ENCODE measurements at places on chromosomes 5 and 9.
A peak's percentile ranks its signal among the peaks of the same experiment; 100 is the strongest.

- no peak for DNase-seq
Observed at GRCh38 chr9:966870-967269, 9.6 kb upstream of the DMRT3 start.

DNA sequence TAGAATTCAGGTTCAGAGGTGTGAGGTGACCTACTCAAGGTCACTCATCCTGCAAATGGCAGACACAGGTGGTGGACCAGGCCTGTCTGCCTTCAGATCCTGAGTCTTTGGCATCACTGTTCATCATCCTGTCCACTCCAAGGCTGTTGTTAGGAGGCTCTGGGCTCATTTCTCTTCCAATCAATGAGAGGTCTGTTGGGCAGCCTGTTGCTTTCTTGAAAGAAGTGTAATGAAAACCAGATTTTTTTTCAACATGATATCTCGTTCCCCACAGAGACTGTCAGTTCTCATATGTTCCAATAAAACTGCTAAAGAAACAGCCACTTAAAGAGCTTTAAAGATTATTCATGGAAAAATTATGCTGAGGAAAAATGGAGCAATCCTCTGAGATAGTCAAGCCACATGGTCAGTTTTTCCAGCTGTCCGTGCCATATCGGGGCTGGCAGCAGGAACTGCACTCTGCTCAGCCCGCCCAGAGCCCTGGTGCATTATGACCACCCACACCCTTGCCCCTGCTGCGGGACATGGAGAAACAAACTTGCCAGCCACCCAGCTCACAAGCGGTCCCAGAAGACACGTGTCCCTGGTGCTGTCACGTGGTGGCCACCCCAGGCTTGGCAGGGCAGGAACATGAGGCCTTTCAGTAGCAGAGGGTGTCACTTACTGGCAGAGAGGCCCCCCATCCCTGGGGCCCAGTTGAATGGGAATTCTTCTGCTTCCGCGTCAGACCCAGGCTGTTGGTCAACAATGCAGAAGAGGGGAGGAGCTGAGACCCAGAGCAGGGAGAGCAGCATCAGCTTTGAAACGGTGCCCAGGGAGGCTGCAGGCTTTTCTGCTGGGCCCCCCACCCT lies 63.7 kb upstream of the ANGPTL2 start:
- no peak for DNase-seq

- DNase-seq = peak; percentile 48
Observed at GRCh38 chr9:129068990-129069861, 11.7 kb upstream of the DOLPP1 start.

- no peak for DNase-seq
Observed at GRCh38 chr5:10232386-10232785, 17.3 kb downstream of the ATPSCKMT start.

DNA sequence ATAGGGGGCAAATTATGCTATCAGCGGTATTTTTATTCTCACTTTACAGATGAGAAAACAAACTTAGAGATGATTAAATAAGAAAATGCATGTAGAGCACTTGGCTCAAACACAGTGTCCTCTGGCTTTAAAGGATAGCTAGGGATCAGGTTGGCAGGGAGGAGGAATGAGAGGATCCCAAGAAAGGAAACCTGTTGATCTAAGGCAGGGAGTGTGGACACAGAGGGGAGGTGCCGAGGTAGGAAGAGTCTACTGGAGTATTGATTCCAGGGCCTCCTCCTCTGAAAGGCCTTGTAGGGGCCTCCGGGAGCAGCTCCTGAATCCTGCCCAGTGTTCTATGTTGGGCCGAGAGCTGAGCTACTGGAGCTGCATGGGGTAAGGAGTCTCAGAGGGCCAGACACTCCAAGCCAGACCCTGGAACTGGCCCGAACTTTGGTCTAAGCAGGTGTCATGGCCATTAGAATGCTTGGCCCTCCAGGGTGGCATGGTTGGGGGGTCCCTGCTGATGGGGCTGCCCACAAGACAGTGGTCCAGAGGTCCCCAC lies 30.4 kb upstream of the TCF7 start:
- DNase-seq = no peak

DNA sequence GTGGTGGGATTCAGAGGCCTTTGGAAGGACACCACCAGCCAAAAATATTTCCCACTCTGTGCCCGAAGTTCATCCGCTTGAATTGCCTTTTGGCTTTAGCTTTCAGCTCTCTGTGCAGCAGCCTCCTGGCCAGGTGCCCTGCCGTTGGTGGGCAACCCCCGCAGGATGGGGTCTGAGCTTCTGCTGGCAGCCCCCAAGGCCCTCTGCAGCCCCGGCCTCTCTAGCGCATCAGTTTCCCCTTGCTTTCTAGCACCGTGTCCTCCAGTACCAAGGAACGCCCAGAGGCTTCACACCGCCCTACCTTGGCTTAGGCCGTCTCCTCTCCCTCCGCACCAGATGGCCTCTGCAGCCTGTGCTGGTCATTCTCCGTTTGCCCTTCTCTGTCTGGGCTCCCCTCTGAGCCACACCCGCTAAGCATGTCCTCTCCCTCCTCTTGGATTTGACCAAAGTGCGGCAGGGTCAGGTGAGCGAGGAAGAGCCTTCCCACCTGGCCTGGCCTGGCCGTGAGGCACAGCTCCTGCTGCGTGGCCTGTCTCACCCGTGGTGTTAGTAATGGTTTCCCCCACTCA lies 4.2 kb upstream of the TSC1 start:
- DNase-seq = no peak

DNA sequence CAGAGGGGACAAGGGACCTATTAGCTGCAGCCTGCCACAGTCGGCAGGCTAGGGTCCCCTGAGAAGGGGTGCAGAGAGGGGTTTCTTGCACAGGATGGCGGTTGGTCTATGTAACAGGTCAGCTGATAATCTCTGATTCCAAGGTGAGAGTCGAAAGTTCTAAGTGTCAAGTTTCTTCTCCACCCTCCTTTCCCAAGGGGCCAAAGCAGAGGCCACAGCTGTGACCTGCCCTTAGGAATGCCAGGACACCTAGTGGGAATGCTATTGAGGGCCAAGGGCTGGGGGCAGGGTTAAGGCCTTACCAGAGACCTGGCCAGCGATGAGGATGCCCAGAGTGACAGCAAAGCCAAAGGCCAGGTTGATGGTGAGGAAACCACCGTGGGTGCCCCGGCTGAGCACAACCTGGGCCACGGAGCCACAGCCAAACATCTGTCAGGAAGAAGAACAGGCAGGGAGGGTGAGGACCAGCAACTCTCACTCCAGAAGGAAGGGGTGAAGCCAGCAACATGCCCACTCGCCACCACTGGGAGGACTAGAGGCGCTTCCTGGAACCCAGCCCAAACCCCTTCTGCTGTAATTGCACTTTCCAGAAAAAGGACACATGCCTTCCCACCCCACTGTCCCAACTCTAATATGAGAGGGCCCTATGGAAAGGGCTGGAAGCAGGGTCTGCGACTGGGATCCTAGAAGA lies 3.8 kb downstream of the AQP3 start:
- DNase-seq = no peak

- DNase-seq = no peak
Observed at GRCh38 chr5:138264183-138264582, 10.2 kb downstream of the GFRA3 start.

DNA sequence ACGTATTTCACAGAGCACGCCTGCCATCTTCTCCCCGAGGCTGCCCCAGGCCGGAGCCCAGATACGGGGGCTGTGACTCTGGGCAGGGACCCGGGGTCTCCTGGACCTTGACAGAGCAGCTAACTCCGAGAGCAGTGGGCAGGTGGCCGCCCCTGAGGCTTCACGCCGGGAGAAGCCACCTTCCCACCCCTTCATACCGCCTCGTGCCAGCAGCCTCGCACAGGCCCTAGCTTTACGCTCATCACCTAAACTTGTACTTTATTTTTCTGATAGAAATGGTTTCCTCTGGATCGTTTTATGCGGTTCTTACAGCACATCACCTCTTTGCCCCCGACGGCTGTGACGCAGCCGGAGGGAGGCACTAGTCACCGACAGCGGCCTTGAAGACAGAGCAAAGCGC lies 9.6 kb downstream of the QRFP start:
- no peak for DNase-seq

DNA sequence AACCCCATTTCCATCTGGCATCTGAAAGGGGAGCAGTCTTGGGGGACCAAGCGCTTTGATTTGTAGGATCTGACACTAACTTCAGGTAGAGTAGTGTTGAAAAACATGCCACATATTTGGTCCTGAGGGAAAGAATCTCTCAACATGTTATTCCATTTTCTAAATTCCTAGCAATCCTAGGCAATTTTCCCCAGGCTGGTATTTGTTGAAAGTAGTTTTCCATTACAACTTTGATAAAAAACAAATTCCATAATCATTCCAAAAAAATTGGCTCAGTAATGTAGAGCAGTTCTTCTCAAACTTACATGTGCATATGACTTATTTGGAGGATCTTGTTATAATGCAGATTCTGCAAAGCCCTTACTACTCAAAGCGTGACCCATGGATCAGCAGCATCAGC lies 477.9 kb downstream of the ACTL7B start:
- no peak for DNase-seq

- DNase-seq = no peak
Observed at GRCh38 chr5:154115291-154115690, 75.2 kb upstream of the GALNT10 start.

DNA sequence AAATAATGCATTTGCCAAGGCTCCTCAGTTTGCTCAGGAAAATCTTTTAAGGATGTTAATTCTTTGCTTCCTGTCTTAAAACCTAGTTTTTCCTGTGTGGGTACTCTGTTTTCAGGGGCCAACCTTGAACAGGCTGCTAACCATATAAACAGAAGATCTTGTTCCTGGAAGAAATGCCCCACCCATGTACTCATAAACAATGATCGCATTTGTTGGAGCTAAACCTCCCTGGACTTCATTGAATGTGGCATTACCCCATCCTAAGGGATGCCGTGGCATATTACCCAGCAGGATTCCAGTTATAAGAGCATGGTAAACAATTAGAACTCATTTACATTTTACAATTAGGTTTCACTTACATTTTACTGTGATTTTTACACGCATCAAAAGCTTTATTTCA lies 436.0 kb downstream of the ZNF608 start:
- DNase-seq = no peak

DNA sequence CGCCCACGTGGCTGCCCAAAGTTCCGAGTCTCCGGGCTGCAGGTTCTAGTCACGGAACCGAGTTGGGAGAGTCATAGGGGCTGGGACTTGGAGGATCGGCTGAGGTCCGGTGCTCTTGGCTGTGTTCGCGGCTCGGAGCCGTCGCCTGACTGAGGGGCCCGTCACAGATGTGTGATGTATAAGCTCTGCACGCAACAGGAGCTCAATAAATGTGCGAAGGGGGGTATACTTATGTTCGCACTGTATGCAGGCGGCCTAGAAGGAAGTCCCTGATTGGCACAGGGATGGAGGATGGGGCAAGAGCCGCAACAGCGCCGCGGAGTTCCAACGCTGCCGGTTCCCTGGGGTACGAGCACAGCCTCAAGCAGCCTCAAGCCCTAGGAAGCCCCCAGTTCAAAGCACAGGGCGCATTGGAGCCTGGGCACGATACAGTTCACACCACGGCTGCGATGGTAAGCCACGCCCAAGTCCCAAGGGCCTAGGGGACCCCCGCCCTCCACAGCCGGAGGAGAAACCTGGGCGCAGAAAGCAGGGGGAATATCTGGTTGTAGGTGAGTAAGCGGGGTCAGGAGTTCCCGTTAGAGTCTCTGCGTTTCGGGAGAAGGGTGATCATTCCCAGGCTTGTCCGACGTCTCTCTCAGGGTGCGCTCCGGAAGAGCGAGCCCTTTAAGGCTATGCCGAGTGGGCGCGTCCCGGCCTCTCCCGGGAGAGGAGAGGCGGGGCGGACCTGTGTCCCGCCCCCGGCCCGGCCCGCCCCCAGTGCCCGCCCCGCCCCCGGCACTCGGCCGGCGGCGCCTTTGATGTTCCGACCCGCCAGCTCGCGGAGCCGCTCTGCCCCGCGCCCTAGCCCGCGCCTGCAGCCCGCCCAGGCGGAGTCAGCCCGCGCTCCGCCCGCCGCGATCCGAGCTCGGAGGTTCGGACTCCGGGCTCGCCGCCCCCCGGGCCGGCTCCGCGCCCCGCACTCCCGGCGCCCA lies at the start of gene TCF7:
TCF7 (plus strand) TSS at position 780 of the 974 bp plus-strand sequence. CDS start 226 bp downstream, outside the sequence.
- peak; percentile 74 for DNase-seq

GRCh38 chr5:1393571-1394501 lies 48.9 kb upstream of the CLPTM1L start:
- no peak for DNase-seq

GRCh38 chr9:35958104-35958837 lies at the start of gene OR2S2:
OR2S2 (minus strand) TSS chr9:35958154; CDS start chr9:35958098, 56 bp downstream.
- DNase-seq = no peak

DNA sequence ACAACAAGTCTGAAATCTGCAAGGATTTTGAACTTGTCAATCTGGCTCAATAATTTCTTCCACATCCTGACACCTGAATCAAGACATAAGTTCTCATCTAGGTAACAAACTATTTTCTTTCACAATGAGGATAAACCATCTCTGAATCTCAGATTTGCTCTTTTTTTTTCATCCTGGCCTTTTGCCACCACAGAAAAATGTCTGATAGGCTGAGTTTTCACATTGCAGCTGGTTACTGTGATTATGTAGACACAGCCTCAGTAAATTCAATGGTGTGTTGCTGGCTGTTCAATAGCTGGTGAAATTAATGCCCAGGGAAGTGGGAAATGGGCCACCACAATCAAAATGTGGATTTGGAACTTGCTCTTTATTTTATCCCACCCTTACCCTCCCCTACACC lies 2.8 kb upstream of the ADRA1B start:
- no peak for DNase-seq

- no peak for DNase-seq
Observed at GRCh38 chr5:95471487-95471886, 80.3 kb downstream of the FAM81B start.

- no peak for DNase-seq
Observed at GRCh38 chr5:135873831-135874230, 21.8 kb downstream of the IL9 start.

DNA sequence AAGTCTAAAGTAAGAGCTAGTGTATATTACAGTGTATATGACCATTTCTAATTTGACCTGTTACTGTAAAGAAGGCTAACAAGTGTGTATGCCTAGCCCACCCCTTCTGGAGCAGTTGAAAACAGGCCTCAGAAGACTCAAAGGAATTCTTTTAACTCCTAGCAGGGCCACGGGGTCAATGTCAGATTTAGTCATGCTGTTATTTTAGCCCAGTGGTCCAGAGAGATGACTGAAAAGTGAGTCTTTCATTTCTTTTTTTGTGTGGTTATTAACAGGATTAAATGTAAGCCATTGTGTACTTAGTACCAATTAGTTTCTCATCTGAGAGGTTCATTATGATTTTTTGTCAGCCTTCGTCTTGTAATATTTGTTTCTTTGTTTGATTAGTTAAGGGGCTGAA lies 24.4 kb downstream of the ZCCHC7 start:
- no peak for DNase-seq

GRCh38 chr9:91296354-91296753 lies 65.4 kb downstream of the AUH start:
- DNase-seq = no peak

GRCh38 chr5:122463221-122463620 lies 151.2 kb downstream of the SNCAIP start:
- no peak for DNase-seq

DNA sequence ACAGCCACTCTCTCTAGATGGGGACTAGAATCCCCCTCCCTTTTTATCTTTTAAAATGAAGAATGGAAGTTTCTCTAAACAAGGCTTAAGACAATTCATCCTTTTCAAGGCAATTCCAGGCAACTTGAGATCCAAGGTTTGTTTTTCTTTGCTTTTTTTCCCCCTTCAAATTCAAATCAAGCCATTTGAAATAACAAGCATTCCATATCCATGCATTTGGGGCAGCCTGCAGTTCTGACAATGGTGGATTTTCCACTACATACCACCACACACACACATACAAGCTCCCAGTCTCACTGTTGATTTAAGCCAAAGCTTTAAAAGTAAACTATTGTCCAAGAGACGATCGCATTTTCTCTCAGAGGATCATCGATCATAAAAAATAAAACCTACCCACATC lies 424 bp downstream of the INSYN2B start:
- DNase-seq = no peak

- no peak for DNase-seq
Observed at GRCh38 chr9:2229109-2229721, 214.1 kb downstream of the SMARCA2 start.
